Body of pancreas (tissue), 4 donors: ENCODE measurements at places on chromosomes 3 and 15. TPM values are rescaled to one million over a fixed set of nuclear protein-coding genes. Genes with fewer than 3 reads are reported as not detected.

Gene USP50
- not detected for total RNA-seq

DNA sequence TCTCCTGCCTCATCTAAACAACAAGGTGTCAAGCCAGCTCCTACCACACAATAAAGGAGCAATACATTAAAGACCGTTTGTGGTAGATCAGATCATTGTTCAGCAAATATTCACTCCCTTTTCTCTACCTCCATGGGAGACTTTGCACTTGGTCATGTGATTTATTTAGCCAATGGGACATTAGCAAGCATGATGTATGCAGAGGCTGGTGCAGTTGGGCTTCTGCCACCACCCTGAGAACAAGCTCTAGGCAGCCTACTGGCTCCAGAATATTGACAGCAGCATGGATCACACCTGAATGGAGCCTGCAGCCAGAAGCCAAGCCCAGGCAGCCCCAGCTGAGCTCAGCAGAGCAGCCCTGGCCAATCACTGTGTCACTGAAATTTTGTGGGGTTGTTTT, 99.4 kb upstream of the UBE2E2 start:
- no peak overlapping the region for H3K4me3 ChIP-seq
- H3K27me3 ChIP-seq: no peaks in the 10 kb centered on the region
- no peak overlapping the region for H3K27ac ChIP-seq
- H3K4me1 ChIP-seq: no peaks in the 10 kb centered on the region
- H3K36me3 ChIP-seq: no peaks in the 10 kb centered on the region

DNA sequence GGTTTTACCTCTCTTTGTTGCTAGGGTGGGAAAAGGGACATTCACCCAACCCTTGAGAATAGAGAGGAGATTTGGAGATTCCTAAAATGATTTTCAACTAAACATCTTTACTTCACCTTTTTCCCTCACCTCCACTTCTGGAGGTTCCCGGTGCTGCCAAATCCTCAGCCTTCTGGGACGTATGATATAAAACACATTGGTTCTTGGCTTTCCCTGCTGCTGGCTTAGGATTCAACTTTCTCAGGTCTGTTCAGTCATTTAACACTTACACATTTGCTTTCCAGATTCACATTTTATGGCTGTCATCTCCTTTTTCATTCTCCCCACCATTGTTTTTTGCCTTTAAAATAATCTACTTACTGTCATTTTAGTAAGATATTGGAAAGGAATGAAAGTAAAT, 106.6 kb downstream of the PIK3R4 start:
- H3K27me3 ChIP-seq: no peaks in the 10 kb centered on the region
- H3K27ac ChIP-seq: no peak overlapping the region
- no peaks in the 10 kb centered on the region for H3K4me1 ChIP-seq
- H3K4me3 ChIP-seq: no peak overlapping the region
- no peak for DNase-seq

Gene CKMT1A
- 2.6 TPM for total RNA-seq

Gene GOLIM4
- total RNA-seq: 21.0 TPM

- DNase-seq: no peak
- H3K27ac ChIP-seq: no peak overlapping the region
- no peak overlapping the region for H3K4me3 ChIP-seq
- H3K27me3 ChIP-seq: no peaks in the 10 kb centered on the region
These were observed 167.7 kb downstream of the AGBL1 start for GRCh38 chr15:86247249-86247955.

- no peak for DNase-seq
- no peak overlapping the region for H3K27ac ChIP-seq
- no peaks in the 10 kb centered on the region for H3K27me3 ChIP-seq
- H3K4me1 ChIP-seq: peaks cover 25% of the 10 kb centered on the region
- no peak overlapping the region for H3K4me3 ChIP-seq
- H3K36me3 ChIP-seq: no peaks in the 10 kb centered on the region
These were observed 46.4 kb upstream of the USP3 start for GRCh38 chr15:63458026-63458425.

Gene RASA2
- total RNA-seq: 19.2 TPM

GRCh38 chr3:131705099-131705498, 202.3 kb upstream of the MRPL3 start:
- no peaks in the 10 kb centered on the region for H3K4me1 ChIP-seq
- no peak for DNase-seq
- no peaks in the 10 kb centered on the region for H3K27me3 ChIP-seq
- H3K27ac ChIP-seq: no peak overlapping the region
- H3K36me3 ChIP-seq: no peaks in the 10 kb centered on the region
- H3K4me3 ChIP-seq: no peak overlapping the region

Gene CLDN18
- 10.1 TPM for total RNA-seq

Gene ANKUB1
- not detected for total RNA-seq

DNA sequence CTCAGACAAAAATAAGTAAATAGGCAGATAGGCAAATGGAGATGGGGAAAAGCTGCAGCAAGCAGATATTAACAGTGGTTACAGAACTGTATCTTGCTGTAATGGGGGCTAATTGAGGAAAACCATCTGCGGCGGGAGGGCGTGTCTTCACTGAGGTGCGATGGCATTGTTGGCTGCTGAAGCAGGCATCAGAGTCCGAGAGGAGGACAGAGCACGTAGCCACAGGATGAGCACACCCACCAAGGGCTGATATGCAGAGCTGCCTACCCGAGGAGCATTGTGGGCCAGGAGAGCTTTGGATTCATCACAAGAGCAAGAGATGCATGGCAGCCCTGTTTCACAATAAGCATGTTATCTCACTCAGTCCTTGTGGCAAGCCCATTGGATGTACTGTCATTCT, 30.4 kb downstream of the CHRNA7 start:
- no peaks in the 10 kb centered on the region for H3K36me3 ChIP-seq
- no peak overlapping the region for H3K4me3 ChIP-seq
- H3K4me1 ChIP-seq: no peaks in the 10 kb centered on the region
- DNase-seq: no peak
- H3K27ac ChIP-seq: no peak overlapping the region

DNA sequence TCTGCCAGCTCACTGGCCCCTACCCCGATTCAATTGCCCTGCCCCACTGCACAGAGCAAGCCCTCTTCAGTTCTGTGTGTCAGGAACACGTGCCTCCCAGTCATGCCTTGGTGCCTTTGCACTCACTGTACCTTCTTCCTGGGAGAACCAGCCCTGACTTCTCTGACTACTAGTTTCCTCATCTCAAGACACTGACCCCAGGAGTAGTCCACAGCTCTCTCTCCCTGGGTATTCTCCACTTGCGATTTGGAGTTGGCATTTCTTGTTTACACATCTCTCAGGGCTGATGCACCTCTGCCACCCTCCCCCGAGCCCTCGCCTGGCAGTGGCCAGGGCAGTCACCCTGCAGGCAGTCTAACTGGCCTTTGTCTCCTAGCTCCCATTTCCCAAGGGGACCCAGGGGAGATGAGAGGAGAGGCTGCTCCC, 5.7 kb downstream of the CISH start:
- peak overlapping the region; percentile 98 for H3K27ac ChIP-seq
- DNase-seq: no peak
- H3K4me1 ChIP-seq: peaks cover 100% of the 10 kb centered on the region
- no peak overlapping the region for H3K4me3 ChIP-seq
- H3K36me3 ChIP-seq: no peaks in the 10 kb centered on the region
- no peaks in the 10 kb centered on the region for H3K27me3 ChIP-seq

- H3K4me3 ChIP-seq: no peak overlapping the region
- no peak overlapping the region for H3K27ac ChIP-seq
- H3K36me3 ChIP-seq: no peaks in the 10 kb centered on the region
- no peaks in the 10 kb centered on the region for H3K4me1 ChIP-seq
- DNase-seq: no peak
- H3K27me3 ChIP-seq: no peaks in the 10 kb centered on the region
These were observed 52.9 kb downstream of the EIF4E3 start for GRCh38 chr3:71672340-71672739.

Gene RAB11A
- 39.4 TPM for total RNA-seq

Gene NUP210
- 16.3 TPM for total RNA-seq

Gene GOLGA8T
- total RNA-seq: not detected

- no peak for DNase-seq
- H3K27me3 ChIP-seq: no peaks in the 10 kb centered on the region
- H3K27ac ChIP-seq: no peak overlapping the region
These were observed 156.3 kb downstream of the LPP start for GRCh38 chr3:188310270-188310710.

DNA sequence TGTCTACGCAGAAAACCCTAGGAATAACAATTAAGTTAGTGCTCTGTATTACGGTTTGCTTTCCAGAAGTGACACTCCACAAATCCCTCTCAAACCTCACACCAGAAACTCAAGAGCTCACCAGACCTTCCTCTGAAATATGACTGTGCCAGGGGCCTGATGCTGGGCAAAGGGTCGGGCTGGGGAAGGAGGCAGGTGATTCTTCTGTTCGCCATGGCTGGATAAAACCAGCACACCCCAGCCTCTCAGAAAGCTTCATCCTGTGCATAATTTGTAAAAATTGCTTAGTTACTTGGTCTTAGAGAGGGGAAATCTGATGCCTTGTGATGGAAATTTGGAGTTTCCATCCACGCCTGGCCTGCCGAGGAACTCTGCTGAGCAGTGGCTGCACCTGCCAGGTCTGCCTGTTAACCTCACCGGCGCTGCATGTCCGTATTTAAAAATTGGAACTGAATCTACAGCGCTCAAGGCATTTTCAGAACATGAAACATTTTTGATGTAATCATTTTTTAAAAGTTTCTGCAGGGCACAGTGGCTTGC, 22.7 kb upstream of the ATP1B3 start:
- H3K4me1 ChIP-seq: no peaks in the 10 kb centered on the region
- H3K27me3 ChIP-seq: no peaks in the 10 kb centered on the region
- H3K4me3 ChIP-seq: no peak overlapping the region
- H3K36me3 ChIP-seq: no peaks in the 10 kb centered on the region
- no peak for DNase-seq
- no peak overlapping the region for H3K27ac ChIP-seq

DNA sequence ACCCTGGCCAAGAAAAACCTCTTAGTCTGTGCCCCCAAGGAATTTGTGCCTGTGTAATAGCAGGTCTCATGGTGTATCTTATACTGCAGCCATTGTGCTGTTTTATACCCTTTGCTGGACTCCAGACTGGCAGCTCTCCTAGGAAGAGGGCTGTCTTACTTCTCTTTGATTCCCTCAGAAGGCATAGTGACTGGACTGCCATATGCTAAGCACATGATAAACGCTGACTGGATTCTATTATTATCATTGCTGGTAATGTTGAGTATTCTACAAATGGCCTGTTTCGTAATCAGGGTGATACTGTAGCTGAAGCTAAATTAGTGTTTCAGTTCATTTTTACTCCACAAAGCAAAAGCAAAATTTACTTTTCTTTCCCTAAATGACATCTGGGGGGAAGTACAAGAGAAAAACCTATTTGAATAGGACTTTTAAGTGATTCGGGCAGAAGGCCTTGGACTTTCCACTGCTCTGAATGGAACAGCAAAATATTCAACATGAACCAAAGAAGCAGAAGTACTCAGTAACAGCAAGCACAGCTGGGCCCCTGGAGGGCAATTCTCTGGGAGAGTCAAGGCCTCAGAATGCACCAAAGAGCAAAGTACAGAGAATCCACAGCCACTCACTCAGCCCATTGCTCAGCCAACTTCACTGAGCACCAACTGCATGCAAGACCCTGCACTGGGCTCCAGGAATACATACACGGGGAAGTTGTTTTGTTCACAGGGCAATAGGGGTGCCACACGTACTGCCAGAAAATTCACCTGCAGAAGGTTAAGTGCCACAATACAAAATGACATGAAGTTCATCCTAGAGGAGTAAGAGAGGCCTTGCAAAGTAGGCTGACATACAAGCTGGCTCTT, 7.9 kb upstream of the BCL2A1 start:
- no peak overlapping the region for H3K27ac ChIP-seq
- H3K36me3 ChIP-seq: no peaks in the 10 kb centered on the region
- H3K4me1 ChIP-seq: no peaks in the 10 kb centered on the region
- H3K4me3 ChIP-seq: no peak overlapping the region
- H3K27me3 ChIP-seq: no peaks in the 10 kb centered on the region

- no peaks in the 10 kb centered on the region for H3K36me3 ChIP-seq
- H3K4me3 ChIP-seq: no peak overlapping the region
- H3K4me1 ChIP-seq: no peaks in the 10 kb centered on the region
These were observed 92.3 kb downstream of the TMEM212 start for GRCh38 chr3:171935261-171936123.

Gene ROBO2
- 1.3 TPM for total RNA-seq

GRCh38 chr3:27715454-27715806, 6.7 kb downstream of the EOMES start:
- H3K27ac ChIP-seq: no peak overlapping the region
- DNase-seq: no peak
- no peak overlapping the region for H3K4me3 ChIP-seq
- H3K36me3 ChIP-seq: no peaks in the 10 kb centered on the region

- H3K27me3 ChIP-seq: no peaks in the 10 kb centered on the region
- no peak for DNase-seq
- H3K27ac ChIP-seq: no peak overlapping the region
- H3K4me1 ChIP-seq: no peaks in the 10 kb centered on the region
These were observed 70.1 kb upstream of the RORA start for GRCh38 chr15:61299075-61299763.

Gene NECTIN3
- 7.6 TPM for total RNA-seq

Gene STXBP5L
- total RNA-seq: 0.78 TPM
